RPMI8226 (cell line): ENCODE measurements at places on chromosomes 12 and 14.
A peak's percentile ranks its signal among the peaks of the same experiment; 100 is the strongest.

GRCh38 chr14:72675126-72675525, 218.8 kb downstream of the DPF3 start:
- no peak for DNase-seq

GRCh38 chr12:99388671-99389195, 258.8 kb upstream of the GARIN6 start:
- no peak for DNase-seq

DNA sequence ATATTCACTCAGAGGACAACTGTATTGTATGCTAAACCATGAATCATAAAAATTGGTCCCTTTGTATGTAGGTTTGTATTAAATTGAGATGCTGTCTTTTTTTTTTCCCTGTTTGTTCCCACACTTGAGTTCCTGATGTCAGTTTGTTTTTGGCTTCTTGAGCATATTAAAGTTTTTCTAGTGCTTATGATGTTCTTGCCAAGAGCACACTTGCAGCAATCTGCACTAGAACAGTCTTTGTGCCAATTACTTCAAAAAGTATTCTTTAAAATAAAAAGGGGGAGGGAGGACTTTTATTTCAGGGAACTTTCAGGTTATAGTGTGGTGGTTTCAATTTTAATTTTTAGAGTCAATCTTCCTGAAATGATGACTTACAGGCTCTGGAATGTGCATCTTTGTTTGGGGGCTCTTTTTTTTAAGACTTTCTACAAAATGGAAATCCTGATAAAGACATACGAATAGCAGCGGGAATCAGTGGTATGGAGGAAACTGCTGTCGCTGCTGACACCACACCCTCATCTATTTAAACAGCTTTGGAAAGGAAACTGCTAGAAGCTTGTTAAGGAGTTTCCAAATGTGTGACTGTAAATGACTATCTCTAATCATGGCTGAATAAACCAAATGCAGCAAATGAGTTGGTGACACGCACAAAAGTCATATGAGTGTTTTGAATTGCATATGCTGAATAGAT, 188.6 kb downstream of the EGLN3 start:
- DNase-seq: no peak

DNA sequence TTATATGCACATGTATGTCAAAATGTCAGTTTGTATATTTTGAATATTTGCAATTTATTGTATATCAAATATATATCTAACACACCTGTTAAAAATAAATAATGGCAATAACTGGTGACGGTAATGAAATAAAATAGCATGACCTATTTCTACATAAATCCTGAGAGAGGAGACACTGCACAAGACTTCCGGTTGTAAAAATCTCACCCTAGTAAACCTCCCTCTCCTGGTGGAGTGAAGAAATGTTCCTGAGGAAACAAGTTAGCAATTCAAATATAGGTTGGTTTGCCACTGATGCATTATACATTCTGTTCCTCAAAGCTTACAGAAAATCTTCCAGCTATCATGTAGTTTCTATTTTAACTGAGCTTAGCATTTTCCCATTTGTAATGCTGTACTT, 166.1 kb upstream of the SYT10 start:
- peak; percentile 7 for DNase-seq

DNA sequence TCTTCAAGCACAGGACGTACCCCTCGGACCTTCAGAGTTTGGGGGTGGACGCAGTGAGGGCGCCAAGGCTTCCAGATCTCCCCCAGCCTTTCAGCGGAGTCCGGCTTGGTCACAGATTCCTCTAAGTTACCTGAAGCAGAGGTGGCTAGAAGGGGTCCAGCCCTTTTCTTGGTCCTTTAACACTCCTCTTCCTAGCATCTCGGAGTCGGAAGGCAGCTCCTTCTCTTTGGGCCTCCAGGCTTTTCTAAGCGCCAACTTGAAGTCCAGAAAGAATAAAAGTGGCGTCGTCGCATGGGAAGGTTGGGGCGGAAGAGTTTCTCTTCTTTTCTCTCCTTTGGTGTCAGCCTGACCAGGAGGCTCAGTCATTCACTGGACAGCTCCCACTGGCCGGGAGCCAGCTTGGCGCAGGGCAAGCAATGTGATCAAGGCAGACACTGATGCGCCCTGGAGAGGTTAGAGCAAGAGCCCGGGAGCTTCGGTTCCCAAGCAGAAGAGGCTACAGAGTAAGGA, 9.6 kb downstream of the OR6S1 start:
- DNase-seq: peak; percentile 55

DNA sequence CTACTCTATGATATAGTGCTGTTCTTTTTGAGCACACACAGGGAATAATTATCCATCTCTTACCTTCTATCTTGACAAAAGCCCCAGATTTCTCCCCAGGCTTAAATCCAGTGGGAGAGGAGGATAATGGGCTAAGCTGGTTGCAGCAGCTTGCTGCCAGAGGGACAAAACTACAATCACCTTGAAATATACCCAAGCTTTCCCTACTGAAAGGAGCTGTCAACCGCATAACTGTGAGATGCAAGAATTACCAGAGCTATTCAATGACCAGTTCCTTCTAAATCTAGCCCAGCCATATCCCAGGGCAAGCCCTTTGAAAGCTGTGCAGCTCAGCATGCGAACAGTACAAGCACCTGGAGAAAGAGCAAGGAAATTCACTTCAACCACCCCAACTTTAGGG, 943 bp upstream of the MGAT4C start:
- DNase-seq: no peak

DNA sequence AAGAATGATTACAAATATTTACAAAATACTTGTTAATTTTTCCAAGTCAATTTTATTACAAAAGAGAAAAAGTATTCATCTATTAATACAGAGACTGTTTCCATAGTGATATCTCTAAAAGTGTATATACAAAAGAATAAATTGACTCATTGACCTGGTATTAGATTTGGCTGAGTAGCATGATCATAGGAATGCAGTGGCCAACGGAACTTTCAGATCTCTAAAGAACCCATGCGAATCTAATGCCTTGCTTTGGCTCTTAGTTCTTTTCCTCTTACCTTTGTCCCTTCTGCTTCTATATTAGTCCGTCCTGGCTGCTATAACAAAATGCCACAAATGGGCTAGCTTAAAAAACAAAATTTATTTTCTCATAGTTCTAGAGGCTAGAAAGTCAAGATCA, 717.8 kb downstream of the TMTC2 start:
- no peak for DNase-seq

DNA sequence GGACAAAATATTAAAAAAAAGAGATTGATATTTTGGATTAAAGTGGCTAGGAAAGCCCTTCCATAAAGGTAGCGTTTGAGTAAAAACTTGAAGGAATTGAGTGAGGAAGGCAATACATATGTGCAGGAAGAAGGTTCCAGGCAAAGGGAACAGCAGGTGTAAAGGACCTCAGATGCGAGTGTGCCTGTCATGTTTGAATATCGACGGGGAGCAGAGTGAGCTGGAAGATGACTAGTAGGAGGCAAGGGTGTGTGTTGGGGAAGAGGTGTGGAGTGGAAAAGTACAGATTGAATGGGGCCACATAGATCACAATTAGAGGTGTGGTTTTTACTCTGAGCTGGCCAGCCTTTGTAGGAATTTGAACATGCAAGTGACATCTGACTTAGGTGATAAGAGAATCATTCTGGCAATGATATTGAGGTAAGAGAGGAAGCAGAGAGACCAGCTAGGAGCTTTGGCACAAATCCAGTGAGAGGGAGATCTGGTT, 15.0 kb upstream of the FBXO33 start:
- DNase-seq: no peak

- DNase-seq: no peak
Measured at GRCh38 chr12:111453071-111453989, 47.6 kb downstream of the SH2B3 start.

DNA sequence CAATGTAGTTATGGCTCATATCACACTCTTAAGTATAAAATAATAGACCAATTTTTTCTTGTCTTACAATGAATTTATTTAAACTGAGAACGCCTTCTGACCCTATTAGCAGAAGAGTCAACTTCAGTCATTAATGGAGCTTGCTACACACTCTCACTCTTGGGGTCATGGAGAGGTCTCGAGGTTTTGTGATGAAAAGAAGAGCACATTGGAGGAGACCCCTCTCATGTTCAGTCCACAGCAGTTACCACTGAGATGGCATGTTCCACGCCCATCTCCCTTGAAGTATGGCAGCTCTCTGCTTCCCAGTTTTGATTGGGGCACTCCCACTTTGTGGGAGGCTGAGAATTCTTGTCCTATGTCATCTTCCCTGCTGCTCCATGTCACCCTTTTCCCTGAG, 266.4 kb downstream of the RPS29 start:
- DNase-seq: no peak

DNA sequence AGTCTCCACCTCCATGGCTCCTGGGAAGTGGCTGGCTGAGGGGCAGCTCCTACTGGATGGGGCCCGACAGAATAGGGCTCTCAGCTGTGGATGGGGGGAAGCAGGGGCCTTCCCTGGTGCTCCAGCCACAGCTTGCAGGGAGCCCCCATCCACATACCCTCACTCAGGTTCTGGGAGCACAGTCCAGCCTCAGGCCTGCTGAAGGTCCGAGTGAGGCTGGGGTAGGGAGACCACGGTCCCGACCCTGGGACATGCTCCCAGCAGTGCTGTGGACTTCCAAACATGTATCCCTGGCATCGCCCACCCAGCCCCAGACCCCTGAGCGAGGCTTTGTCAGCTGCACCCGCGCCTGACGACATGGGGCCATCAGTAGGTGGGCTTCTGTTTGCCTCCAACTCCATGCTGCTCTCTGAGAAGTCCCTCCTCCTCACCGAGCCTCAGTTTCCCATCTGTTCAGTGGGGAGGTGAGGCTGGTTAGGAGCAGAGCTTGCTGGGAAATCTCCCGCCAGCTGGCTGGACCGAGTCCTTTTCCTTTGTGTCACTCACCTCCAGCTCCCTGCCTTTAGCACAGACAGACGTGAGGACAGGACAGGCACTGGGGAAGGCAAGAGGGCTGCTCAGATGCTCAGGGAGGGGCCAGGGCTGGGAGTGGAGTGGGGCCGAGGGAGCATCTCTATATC, 9.1 kb upstream of the ATG101 start:
- no peak for DNase-seq

DNA sequence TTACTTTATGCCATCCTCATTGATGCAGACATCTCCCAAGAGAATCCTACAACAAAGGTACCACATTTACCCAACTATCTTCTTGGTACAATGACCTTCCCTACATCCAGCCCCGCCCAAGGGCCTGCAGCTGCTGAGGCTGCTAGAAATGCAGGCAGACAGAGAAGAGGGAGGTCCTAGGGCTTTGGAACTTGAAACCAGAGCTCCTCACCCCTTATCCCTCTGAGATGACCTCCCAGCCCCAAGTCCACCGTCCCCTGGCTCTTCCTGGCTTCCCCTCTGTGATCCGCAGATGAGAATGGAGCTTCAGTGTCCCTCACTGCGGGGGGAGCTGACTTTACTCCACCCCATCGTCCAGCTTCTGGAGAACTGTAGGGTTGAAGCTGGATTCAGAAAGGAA, 1.6 kb upstream of the TNFRSF1A start:
- peak; percentile 52 for DNase-seq

DNA sequence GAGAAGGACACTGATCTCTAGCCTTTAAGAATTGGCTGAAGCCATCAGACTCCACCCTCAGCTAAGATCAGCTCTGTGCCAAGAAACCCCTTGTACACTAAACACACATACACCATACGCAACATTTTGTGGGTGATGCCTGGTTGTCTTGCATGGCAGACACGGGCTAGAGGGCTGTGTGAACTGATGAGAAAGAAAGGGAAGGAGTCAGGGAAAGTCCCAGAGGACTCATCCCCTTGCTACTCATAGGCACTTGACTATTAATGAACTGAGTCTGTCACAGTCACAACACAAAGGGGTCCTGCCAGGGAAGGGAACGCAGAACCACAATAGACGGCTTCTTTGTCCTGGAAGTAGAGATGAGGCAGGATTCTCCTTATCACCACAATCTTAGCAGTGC, 80.8 kb downstream of the EMP1 start:
- no peak for DNase-seq

DNA sequence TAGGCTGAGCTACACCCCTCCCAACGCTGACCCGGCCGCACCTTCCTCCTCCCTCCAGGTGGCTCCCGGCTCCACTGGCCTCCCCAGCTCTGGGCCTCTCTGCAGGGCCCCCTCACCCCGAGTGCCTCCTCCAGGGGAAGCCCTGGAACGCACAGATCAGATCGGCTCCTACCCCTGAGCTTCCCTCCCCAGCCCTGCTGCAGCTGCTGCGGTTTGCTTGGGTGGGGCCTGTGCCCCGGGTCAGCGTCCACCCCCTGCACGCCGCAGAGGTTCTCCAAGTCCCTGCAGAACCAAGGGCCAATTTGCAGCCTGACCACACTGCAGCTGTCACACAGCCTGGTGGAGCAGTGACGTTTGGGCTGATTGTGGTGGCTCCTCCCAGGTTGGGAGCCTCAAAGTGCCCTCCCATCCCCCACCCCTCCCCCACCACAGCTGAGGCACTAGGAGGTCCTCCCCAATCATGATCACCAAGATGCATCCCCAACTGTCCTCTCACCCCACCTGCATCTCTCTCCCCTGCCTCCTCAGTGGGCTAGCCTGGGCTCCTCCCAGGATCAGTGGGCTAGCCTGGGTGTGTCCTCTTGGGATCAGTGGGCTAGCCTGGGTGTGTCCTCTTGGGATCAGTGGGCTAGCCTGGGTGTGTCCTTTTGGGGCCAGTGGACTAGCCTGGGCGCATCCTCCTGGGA, 12.8 kb upstream of the FBRSL1 start:
- DNase-seq: peak; percentile 42

- no peak for DNase-seq
Measured at GRCh38 chr14:63499701-63500250, 43.4 kb downstream of the PPP2R5E start.

DNA sequence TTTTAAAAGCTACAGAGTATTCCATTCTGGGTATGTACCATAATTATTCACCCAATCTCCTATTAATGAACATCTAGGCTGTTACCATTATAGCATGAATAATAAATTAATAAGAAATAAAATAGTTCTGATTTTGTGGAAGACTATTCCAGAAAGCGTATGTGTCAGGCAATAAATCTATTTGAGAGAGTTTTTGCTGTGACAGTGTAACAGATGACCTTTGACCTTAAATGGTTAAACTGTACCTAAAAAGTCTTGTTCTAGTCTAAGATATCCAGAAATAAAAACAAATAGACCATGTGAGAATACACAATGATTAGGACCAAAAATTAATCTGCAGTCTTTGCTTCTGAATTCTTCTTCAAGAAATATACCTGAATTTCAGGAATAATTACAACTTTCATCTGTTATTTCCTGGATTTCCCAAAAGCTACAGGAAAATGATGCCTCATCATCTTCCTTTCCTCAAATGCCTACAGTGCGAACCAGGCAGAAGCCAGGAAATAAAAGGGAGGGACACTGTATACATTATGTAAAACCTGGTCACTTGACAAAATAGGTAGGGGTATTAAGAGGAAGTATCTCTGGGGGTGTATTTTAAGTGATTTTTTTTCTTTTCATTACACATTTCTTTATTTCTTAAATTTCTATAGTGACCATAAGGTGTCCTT, 7.3 kb downstream of the TM7SF3 start:
- no peak for DNase-seq

- DNase-seq: no peak
Measured at GRCh38 chr12:120628919-120629318, 11.5 kb upstream of the CABP1 start.
